ENCODE measurements at places on chromosomes 6 and 20.

- no peak for DNase-seq
Observed at GRCh38 chr6:102986086-102986485, 1592.6 kb downstream of the GRIK2 start.

DNA sequence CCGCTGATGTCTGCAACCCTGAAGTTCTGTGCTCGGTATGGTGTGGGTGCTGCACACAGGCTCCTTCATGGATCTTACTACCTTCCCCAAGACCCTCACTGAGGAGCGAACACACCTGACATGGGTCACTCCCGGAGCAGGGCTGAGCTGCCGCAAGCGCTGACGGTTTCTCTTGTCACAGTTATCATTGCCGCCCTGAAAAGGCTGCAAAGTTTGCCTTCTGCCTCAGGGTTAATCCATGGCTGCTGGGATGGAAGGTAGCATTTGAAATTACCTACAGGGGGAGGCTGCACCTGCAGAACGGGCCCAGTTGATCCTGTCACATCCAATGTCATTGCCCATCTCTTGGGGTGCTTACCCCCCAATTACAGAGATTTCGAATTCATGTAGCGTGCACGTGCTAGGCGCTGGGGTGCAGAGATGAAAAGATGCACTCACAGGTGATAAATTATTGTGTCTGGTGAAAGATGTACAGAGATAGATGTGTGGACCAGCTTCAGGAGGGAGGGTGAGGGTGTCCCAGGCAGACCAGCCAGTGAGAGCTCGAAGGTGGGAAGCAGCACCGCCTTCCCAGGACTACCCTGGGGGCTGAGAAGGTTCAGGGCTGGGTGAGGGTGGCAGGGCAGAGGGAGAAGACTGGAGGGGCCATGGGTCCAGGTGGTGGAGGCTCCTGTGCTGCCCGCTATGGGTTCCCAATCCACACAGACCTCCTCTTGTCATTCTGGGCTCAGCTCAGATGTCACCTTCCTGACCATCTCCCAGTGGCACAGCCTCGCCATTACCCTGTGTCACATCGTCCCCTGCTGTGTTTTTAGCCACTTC, 120.1 kb downstream of the SYCP2 start:
- no peak for DNase-seq

GRCh38 chr20:34892671-34893070, 16.3 kb downstream of the ACSS2 start:
- no peak for DNase-seq

DNA sequence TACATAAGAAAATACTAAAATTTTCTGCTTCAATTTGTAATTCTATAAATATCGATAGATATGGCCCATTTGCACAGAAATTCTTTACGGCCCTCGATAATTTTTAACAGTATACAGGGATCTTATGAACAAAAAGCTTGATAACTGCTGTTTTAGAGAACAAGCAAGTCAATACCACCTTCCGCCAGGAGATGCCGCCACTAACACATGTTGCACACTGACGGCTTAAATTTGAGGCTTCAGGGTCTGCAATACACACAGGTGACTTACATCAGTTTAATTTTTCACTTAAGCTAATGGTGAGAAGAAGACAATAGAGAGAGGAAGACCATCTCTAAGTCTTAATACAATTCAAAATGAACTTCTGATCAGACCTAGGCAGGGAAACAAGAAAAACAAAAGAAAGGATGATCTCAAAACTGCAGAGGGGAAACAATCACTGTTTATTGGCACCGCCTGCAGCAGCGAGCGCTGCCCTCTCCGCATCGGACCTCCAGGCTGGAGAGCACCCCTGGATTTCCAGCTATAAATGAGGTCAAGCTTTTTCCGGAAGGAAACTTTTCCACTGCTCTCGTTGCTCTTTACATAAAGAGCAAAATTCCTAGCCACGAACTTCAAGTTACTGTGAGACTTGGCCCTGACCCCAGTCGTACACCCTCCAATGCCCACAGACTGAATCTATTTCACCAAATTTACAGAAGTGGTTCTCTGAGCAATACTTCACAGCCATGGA, 53.9 kb downstream of the OTOR start:
- DNase-seq, result peak; percentile 67

DNA sequence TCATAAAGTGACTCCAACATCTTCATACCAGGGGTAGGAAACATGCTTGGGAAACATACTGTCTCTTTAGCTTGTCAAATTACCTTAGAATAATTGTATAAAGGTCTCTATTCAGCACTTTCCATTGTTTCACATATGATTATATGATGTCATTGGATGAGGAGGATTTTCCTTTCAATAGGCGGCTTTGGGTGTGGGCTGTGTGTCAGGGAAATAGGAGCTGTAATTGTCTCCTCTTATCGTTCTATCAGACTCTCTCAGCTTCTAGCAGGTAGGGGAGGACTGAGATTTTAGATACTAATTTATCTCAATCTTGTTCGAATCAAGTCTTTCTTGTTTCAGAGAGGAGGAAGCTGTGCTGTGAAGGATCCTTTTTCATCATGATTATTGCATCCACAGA, 179.4 kb upstream of the OLIG3 start:
- DNase-seq, result no peak

Data from COR-L47 (cell line).